ENCODE measurements at places on chromosomes 5 and 9.

- DNase-seq: no peak
Measured at GRCh38 chr9:131708226-131709002, 31.5 kb downstream of the RAPGEF1 start.

DNA sequence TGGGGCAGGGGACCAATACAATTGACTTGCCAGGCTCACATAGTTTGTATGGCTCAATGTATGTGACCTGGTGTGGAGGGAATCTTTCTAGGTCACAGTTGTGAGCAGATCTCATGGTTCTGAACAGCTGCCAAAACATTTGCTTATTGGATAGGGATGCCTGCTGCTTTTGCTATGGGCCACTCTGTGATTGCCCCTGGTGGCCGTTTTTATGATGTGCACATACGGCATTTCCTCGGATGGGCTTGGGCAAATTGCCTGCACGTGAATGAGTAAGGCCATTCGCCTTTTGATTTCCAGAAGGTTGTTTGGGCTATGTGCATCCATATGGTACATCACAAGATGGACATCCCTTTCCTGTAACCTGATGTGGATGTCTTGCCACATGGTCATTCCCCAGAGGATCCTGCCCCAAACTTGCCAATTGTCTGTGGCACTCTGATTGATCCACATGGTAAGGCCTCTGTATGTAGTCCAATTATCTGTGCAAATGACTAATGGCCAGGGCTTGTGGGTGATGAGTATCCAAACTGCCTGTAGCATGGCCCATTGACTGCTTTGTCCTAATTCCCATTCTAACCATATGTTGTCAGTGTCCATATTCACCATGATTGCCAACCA is 10.7 kb upstream of the SLC22A4 start:
- no peak for DNase-seq

DNA sequence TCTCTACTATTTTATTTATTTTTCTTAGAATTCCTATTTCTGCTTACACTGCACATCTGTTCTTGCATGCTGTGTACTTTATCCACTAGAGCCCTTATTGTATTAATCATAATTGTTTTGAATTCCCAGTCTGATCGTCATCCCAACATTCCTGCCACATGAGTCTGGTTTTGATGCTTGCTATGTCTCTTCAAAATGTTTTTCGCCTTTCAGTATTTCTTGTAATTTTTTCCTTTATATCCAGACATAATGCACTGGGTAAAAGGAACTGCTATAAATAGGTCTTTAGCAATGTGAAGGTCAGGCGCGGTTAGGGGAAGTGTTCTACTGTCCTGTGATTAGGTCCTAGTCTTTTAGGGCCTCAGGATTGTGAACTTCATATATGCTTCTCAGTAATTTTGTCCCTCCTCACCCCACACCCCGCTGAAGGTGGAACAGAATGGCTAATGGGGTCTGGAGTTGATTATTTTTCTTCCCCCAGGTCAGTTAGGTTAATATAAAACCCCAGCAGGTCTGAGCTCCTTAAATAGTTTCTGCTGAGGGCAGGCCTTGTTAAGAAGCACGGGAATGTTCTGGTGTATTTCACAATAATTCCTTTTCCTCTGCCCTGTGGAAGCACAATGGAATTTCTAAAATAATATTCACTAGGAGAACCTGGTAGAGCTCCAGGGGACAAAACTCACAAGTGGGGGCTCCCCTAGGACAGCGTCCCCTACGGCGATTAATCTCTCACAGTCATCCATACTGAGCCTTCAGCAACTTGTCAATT is 146.6 kb upstream of the TUT7 start:
- DNase-seq: no peak

- DNase-seq: no peak
Measured at GRCh38 chr9:86624630-86625029, 270.4 kb upstream of the TUT7 start.

DNA sequence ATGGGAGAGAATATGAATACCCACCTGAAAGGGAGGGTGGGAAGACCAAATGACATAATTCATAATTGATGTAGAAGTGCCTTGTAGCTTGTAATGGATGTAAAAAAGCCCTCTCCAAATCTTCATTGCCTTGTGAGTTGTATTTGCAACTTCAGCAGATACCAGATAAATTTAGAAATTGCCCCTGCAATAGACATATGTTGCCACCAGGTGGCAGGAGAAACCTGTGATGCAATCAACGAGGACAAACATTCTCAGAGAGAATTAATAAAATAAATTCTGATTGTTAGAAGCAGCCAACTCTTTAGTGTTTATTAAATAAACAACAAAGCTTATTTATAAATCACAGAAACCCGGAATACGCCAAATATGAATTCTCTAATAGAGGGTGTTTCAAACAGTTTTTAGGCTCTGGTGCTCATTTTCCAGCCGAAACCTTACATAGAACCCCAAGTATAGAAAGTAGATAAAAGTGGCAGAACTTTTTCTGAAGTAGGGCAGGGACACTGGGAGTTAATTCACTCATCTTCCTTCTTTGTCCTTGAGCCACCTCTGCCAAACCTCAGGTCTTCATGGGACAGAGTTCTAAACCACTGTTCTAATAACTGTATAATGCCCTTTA is 147.8 kb downstream of the TMEM38B start:
- DNase-seq: peak; percentile 57

Data from activated CD4-positive, alpha-beta T cell treated with anti-CD3 and anti-CD28 coated beads, Interleukin-2, Interleukin-6, amounts not matched to agents 100 ng/mL and 50 ng/mL, durations not matched to agents 16 hours and 8 hours (primary cell).